Thoracic aorta (tissue), 2 donors: ENCODE measurements at places on chromosomes 1 and 21.

- no peak for DNase-seq
Observed at GRCh38 chr1:6483761-6484117, 7.7 kb downstream of the PLEKHG5 start.

- DNase-seq, result no peak
Observed at GRCh38 chr1:6850537-6850936, 65.3 kb downstream of the CAMTA1 start.

GRCh38 chr1:53180226-53180625 lies 16.4 kb upstream of the CPT2 start:
- DNase-seq, result no peak

GRCh38 chr21:42388740-42389448 lies 7.0 kb downstream of the TMPRSS3 start:
- DNase-seq, result no peak

DNA sequence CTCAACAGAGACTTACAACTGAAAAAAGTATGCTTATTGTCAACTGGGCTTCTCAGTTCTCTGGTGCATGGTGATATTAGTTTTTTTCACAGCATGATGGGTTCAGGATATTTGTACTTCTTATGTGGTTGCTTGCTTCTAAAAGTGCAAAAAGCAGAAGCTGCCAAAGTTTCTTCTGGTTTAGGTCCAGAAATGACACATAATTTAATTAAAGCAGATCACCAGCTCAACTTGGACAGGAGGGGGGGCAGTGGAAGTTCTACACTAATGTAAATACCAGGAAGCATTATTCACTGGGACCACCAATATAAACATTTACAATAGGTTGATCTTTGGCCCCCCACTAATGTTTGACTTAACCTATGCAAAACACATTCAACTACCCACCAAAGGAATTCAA lies 354.8 kb upstream of the BRINP3 start:
- no peak for DNase-seq

- DNase-seq, result no peak
Observed at GRCh38 chr1:44086692-44087474, 31.7 kb upstream of the KLF17 start.

DNA sequence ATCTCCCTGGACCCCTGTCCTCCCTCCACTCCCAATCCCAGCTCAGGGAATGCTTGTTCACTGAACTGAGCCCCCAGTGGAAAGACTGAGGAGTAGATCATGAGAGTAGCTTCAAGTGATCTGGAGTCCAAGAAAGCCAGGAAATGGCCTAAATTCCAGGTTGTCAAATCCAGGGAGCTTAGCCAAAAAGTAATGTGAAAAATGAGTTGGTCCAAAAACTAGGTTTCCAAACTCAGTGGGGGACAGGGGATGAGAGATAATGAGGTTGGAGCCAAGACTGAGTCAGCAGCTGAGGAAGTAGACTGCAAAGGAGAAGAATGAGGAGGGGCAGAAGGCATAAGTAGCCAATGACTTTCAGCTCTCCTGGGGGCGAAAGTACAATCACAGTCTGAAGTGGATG lies 284.1 kb upstream of the BEND5 start:
- no peak for DNase-seq

GRCh38 chr1:216221260-216221700 lies 202.0 kb downstream of the USH2A start:
- DNase-seq, result no peak
